ENCODE measurements at places on chromosomes 3 and 15.

DNA sequence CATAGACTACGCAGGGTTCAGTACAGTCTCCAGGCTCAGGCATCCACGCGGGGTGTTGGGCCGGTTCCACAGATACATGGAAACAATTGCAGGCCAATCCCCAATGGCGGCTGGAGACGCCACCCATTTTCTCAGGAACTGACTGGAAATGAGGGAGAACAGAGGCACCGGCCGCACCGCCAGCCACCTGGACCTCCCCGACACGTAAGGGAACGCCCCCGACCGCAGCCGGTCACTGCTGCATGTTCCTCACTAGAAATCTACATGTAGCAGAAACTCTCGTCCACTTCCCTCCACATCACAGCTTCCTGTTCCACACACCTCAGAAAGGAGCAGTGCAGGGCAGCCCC is 29.2 kb downstream of the CYFIP1 start:
- no peak for DNase-seq

- no peak for DNase-seq
Measured at GRCh38 chr15:100730129-100730528, 127.7 kb downstream of the ASB7 start.

- DNase-seq: no peak
Measured at GRCh38 chr3:16330351-16330750, 65.3 kb downstream of the OXNAD1 start.

- no peak for DNase-seq
Measured at GRCh38 chr15:66848116-66848515, 146.1 kb downstream of the SMAD6 start.

DNA sequence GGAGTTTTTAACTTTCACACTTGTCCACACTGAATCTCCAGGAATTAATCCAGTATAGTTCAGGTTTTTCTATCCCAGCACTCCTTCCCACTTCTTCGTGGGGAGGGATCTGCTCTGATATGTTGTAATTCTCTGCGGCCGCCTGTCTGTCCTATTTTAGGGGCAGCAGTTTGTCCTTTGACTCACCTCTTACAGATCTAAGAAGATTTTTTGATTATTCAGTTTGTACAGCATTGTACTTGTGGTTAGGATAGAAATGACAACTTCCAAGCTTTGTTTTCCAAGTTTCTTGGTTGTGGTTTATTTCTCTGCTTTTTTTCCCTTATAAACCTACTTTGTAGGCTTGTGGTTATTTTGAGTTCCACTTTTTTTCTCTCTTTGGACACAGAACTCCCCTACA is 601.7 kb downstream of the SI start:
- DNase-seq: no peak

DNA sequence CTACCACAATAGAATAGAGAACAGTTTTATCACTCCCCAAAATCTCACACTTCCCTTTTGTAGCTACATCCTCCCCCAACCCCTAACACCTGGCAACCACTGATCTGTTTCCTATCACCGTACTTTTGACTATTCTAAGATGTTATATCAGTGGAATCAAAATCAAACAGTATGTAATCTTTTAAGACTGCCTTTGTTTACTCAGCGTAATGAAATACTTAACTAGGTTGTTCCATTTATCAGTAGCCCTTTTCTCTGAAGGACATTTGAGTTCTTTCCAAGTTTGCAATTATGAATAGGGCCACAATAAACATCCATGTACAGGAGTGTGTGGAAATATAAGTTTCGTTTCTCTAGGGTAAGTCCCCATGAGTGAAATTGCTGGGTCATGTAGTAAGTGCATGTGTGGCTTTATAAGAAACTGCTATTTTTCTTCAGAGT is 372.3 kb downstream of the SV2B start:
- DNase-seq: no peak

- DNase-seq: no peak
Measured at GRCh38 chr3:145022447-145022846, 1050.8 kb downstream of the DIPK2A start.

GRCh38 chr3:105399611-105400010 is 32.9 kb downstream of the ALCAM start:
- DNase-seq: no peak

GRCh38 chr3:139527265-139527664 is 12.3 kb downstream of the RBP1 start:
- DNase-seq: no peak

- no peak for DNase-seq
Measured at GRCh38 chr3:115947325-115947724, 324.0 kb downstream of the GAP43 start.
